Pons (tissue), 1 donor: ENCODE measurements at places on chromosomes 5 and 9.

DNA sequence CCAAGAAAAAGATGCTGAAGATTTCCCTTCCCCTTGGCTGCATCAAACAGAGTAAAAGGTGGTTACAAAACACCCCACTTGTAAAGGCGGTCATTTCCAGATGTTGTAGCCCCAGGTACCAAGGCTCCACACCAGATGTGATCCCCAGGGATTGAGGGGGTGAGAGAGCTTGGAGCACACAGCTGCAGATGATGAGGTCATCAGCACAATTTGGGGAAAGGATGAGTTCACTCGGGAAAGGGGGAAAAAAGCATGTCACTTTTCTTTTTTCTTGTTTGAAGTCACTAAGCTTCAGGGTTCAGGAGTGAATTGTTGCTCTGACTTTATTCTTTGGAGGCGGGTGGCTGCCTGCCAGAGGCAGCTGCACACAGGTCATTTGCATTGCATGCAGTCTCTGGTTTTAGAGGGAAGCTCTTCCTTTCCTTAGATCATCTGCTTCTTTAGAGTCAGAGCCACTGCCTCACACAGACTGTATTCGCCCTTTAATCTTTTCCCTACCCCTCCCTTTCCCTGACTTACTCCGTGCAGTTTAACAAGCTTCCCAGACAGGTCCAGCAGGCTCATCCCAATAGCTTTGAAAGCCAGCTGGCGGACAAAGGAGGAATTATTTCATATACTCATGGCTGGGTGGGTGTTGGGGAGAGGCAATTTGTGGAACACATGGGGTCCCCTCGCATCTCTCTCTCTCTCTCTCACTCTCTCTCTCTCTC is 409.3 kb upstream of the SLC24A2 start:
- DNase-seq, result no peak

DNA sequence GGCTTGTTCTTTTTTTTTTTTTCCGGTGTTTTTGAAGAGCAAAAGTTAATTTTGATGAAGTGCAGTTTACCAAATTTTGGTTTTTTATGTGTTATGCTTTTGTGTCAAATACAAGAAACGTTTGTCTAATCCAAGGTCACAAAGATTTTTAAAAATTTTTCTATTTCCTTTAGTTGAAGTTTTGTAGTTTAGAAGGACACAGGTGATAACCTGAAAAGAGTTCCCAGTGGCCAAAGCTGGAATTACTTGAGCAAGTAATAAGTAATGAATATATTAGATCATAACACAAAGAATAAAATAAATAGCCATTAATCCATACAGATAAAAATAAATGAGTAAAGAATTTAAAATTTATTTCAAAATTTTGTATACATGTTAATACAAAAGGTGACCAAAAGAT is 71.5 kb downstream of the FCHO2 start:
- no peak for DNase-seq

DNA sequence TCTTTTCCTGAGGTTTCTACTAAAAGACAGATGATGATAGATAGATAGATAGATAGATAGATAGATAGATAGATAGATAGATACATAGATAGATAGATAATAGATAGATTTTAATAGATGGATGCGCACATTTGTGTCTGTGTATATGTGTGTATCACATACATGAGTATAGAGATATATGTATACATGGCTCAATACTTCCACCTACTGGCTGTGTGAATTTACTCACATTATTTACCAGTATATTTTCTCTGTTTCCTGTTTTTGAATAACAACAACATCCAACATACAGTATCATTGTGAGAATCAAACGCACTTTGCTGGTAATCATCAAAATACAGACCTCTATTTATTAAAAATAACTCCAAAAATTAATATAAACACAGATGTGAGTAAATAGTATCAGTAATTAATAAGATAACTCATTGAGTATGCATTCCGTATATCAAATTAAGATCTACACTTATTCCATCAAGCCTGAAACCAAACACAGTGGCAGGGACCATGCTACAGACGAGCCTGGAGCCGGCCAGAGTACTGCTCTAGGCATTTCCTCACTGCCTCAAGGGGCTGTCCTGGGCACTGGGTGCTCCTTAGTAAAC is 338.0 kb downstream of the SEMA5A start:
- DNase-seq, result peak; percentile 83

GRCh38 chr9:137096785-137097546 is 10.2 kb downstream of the MAN1B1 start:
- DNase-seq, result no peak

GRCh38 chr5:174325961-174326360 is 280.5 kb downstream of the NSG2 start:
- DNase-seq, result no peak

GRCh38 chr5:146880966-146881365 is 2.4 kb upstream of the PPP2R2B start:
- DNase-seq, result no peak

- no peak for DNase-seq
Measured at GRCh38 chr5:51997949-51998348, 614.7 kb downstream of the ISL1 start.

- DNase-seq, result no peak
Measured at GRCh38 chr5:78929833-78930232, 55.3 kb downstream of the ARSB start.

GRCh38 chr9:78871086-78871451 is 574.1 kb downstream of the PSAT1 start:
- no peak for DNase-seq

- peak; percentile 67 for DNase-seq
Measured at GRCh38 chr9:123997665-123998277, 13.8 kb upstream of the LHX2 start.

- DNase-seq, result no peak
Measured at GRCh38 chr9:124217836-124218437, 39.8 kb upstream of the NEK6 start.

- no peak for DNase-seq
Measured at GRCh38 chr9:17090041-17090440, 44.8 kb upstream of the CNTLN start.

GRCh38 chr5:29229461-29229860 is 1964.0 kb upstream of the CDH6 start:
- DNase-seq, result no peak

GRCh38 chr9:118439441-118439840 is 735.2 kb downstream of the TLR4 start:
- no peak for DNase-seq

DNA sequence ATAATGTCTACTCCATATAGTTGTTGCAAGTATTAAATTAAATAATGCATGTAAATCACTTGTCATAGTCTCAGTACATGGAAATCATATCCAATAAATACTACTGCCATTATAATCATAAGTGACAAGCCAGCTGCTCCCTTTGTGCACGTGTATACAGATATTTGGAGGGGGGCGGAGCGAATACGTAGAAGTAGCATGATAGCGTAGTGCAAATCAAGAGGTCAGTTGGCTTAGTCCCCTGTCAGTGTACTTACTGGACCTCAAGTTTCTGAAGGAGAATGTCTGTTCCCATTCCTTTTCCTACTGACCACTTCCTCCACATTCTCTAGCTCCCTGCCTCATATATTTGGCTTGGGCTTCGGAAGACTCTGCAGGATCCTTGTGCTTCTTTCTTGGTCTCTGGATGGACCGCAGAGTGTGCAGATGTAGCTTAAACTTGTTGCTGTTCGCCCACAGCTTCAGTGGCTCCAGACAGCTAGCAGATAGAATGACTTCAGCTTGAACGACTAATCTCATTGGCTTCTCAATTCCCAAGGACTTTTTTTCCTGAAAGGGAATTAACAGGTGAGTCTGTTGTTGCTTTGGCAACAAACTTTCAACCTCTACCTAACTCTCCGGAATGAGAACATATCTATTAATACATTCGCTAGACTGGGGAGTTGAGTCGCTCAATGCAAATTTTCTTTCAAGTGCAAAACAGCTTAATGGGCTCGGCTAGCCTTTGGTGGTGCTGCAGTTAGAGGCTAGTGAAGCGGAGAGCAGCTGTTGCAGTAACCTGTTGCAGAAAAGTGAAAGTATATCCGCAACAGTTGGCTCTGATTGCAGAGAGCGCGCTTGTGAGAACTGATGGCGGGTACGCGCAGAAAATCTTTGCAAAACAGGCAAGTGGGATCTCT is at the start of gene PCDHB1:
Gene PCDHB1 (plus strand): TSS at position 753 of the 899 bp plus-strand sequence. CDS start 97 bp downstream, at position 850.
- DNase-seq, result no peak

GRCh38 chr9:76358628-76359280 is 35.5 kb downstream of the RFK start:
- no peak for DNase-seq

DNA sequence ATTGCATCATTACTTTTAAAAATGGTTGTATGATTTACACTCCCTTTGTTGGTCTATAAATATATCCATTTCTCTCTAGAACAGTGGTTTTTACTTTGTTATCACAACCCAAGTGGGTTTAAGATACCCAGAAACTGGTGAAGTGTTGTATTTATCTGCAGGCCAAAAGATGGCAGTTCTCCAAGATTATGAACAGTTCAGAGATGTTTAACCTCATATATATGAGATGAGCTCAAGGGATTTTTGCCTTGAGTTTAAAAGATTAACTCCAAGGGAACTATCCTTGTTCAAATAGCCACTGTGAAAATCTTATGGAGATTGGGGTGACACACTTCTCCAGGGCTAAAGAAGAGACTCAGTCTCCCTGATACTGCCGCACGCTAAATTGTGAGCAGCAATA is 572.6 kb downstream of the TLE4 start:
- no peak for DNase-seq

GRCh38 chr9:114225561-114226212 is 70.3 kb downstream of the COL27A1 start:
- DNase-seq, result peak; percentile 62

DNA sequence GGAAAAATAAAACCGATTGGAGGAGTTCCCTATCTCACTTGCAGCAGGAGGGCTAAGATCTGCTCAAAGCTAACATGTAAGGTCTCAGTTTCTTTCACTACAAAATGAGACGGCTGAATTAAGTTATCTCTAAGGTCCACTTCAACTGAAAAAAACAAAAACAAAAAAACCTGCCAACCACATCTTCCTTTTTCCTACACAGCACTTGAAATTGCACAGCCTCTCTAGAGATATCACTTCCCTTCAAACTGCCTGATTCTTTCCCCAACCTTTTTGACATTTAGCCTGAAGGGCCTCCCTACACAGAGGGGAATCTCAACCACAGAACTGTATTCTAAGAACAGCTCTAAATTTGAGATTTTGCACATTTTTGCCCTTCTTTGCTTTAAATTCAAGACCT is 227.9 kb upstream of the TARS1 start:
- no peak for DNase-seq

- DNase-seq, result no peak
Measured at GRCh38 chr5:168883281-168883741, 304.1 kb upstream of the PANK3 start.

DNA sequence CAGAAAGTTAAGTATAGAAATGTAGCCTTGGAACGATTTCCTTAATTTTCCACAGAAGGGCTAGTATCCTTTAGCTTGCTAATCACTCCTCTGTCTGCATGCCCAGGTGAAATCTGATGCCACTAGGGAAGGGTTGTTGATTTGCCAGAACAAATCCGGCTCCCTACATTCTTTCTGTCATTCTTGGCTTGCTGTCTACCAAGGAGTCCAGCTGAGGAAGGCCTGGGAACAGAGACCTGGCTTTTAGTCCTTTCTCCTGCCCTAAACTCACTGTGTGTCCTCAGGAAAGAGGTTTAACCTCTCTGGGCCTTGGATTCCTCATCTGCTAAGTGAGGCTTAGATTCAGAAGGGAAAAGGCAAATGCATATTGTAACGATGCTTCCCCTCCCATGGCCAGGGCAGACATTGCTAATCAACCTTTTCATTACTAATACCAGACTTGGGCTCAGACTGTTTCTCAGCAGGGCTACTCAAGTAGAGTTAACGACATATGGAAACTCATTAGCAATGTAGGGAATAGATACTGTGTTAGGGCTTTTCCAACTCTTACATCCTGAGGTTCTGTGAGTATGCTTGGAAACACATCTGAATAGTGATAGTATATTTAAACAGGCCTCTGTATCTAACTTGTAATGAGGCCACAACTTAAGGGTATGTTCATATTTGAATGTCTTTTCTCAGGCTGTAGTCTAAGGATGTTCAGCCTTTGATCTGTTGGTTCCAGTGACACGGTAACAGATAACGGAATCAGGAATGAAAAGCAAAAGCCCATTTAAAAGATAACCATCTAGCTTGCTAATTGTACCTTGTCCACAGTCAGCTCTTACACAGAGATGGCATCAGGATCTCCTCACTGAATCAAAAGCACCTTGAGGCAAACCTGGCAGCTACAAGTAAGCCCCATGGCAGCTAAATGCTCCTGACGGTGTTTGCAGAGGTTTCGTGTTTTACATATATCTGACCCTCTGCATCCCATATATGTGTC is 4.1 kb downstream of the GALNT10 start:
- no peak for DNase-seq

DNA sequence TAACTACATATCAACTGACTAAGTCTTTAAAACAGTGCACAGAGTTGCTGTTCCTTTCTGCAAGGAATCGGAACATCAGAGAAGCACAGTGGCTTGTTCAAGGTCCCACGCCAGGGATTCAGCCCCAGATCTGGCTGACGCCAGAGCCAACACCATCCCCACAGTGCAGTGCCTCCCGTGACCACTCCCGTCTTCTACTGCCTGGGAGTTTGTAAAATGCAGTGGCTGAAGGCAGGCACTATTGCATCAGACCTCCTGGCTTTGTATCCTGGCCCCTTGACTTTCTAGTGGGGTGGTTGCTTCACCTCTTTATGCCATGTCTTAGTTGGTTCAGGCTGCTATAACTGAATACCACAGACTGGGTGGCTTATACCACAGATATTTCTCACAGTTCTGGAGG is 131.0 kb downstream of the NSG2 start:
- no peak for DNase-seq

DNA sequence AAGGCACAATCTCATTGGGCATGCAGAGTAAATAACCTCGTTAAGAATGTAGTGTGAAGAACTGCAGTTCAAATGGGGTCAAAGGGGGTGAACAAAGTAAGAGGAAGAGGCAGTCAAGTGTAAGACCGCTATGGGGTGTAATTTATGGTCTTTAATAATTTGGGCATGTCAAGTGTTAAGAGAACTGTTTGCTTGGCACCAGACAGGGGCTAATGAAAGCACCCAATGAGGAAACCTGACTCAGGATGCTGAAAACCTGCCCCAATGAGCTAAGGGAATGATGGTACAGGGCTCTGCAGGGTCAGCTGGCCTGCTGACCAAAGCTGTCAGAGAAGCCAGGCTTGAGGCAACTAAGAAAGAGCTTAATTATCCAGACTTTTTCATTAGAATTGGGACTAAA is 368.1 kb downstream of the DTWD2 start:
- no peak for DNase-seq

- no peak for DNase-seq
Measured at GRCh38 chr5:178466342-178466741, 123.9 kb downstream of the COL23A1 start.
